ENCODE measurements at places on chromosomes 3 and 15.

GRCh38 chr3:194287374-194287773 is 63.8 kb downstream of the CPN2 start:
- no peak for DNase-seq

DNA sequence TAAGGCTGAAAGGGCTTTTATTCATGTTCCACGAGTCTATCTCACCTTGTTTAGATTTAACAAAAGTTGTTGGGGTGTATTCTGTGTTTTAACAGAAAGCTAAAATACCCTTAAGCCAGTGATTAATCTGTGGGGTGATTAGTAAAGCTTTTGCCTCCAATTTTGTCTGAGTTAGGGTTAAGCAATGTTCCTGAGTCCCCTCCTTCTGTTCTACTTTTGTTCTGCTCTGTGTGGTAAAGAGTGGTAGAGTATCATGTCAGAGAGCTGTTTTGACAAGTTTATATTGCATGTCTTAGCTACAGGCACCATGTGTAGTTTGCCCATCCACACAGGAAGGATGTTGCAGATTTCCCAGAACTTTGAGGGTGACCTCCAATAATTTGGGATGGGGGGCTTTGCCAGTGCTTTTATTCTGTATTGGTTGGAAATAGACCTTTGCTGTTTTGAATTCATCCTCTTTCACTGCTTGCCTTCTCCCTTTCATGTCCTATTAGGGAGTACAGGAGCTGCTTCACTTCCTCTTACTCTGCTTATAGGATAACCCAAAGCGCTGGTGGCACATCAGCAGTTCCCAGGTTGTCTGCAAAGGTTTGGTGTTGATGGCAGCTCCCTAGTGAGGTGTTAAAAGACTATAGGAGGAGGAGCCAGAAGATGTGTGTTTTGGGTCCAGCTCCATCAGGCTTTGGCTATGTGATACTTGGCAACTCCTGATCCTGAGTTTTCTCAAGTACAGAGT is 7.4 kb downstream of the PDE8A start:
- DNase-seq = no peak

DNA sequence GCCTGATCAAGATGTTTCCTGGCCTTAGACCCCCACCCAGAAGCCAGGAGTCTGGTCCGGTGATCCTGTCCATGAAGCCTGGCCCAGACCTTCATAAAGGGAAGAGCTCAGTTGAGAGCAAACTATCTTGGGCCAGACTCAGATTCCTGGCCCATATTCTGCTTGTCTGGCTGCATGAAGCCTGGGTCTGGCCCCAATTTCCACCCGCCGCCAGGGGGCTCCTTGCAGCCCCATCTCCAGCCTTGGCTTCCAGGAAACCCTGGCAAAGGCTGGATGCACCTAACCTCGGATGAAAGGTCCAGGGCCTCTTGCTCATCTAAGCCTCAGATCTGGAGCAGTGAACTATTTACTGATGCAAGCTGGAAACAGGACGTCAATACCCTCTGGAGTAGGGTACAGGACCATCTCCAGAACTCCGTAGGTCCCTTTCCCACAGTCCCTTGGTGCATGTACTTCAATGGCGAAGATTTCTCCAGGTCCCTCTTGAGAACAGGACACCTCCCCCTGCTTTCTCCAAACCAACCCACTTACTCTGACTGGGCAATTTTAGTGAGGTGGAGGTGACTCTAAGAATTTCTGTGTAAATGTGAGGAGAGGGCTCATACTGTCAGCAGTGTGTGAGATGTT is 5.6 kb downstream of the FOXL2 start:
- no peak for DNase-seq

DNA sequence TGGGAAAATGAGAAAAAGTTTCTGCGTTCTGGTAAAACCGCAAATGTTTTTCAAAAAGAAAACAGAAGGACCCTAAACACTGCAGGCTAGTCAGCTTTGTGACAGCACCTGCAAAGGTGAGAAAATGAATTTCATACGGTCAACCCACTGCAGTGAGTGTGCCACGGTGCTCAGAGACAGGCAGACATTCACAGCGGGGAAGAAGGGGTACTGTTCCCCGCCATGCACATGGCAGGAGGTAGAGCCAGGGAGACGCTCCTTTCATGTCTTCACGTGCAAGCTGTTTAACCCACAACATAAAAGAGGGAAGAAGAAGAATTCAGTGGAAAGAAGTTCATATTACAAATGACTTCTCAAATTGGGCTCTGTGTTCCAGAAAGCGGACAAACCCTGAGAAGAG is 109.5 kb downstream of the SEC22A start:
- DNase-seq = no peak

GRCh38 chr15:57485869-57486268 is 105.8 kb upstream of the MYZAP start:
- DNase-seq = peak; percentile 78

DNA sequence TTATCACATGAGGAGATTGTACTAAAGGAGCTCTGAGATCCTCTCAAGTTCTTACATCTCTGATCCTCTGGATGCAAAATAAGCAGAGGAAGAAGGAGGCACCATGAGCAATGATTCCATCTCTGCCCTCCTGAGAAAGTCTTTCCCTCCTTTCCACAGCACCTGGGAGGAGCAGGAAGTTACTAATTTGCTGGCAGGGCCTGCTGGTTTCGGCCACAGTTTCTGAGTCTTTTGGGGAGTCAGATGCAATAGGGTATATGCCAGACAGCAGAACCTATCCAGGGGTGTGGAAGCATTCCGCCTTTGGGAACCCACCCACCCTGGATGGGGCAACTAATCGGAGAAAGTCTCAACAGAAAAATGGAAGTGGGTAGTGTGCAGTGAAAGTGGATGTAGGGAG is 38.5 kb upstream of the SPTSSB start:
- no peak for DNase-seq

- no peak for DNase-seq
Measured at GRCh38 chr3:122374034-122374433, 9.0 kb downstream of the MIX23 start.

- no peak for DNase-seq
Measured at GRCh38 chr15:65258375-65259262, 28.1 kb downstream of the PARP16 start.

DNA sequence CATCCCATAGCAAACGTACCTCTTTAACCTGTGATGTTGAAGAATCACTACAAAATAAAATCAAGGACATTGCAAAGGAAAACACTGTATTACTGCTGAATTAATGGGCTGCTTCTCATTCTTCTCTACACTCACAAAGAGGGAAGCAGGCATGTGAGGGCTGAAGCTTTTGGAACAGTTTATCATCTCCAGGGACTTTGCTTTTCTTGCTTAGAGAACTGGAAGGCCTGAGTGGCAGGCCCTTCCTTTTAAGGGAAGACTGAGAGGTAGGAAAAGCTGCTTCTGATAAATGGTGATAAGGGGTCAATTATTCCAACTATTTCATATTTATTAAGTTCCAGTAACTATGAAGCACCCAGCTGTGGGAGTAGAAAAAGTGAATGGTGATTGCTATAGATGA is 649.6 kb downstream of the NTRK3 start:
- no peak for DNase-seq

DNA sequence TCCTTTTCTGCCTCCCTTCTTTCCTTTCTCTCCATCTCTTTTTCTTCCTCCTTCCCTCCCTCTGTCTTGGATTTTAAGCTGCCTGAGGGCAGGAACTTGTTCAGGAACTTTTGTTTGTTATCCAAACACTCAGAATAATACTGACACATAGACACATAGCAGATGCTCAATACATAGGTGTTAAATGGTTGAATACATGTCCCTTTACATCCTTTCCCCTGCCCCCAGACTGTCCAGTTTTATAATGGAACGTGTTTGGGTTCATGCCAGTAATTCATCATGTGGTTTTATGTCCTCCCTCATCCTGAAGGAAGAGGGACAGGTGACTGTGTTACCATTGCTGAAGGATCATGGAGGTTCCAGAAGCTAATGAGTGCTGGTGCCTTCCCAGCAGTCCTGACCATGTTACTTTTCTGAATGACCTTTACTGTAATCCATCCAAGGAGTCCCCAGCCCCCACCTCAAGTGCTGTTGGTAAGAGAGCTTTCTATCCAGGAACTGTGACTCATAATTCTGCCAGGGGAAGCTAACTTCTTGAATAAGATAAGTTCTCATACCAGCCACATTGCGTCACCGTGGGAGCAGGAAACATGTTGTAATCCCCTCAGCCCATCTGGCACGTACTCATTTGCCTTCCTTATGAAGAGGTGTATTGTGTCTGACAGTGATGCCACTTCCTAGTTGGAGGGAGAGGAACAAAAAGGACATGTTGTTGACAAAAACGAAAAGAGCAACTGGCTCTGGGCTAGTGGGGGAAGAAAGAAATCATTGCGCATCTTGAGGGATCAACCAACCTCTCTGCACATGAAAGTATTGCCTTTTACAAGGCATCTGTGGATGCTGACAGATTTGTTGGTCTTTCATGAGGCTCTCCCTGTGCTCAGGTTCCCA is 52.4 kb downstream of the IL1RAP start:
- peak; percentile 100 for DNase-seq

GRCh38 chr3:82082796-82083195 is 321.4 kb upstream of the GBE1 start:
- DNase-seq = no peak

GRCh38 chr3:12014613-12015012 is 10.4 kb downstream of the SYN2 start:
- no peak for DNase-seq

DNA sequence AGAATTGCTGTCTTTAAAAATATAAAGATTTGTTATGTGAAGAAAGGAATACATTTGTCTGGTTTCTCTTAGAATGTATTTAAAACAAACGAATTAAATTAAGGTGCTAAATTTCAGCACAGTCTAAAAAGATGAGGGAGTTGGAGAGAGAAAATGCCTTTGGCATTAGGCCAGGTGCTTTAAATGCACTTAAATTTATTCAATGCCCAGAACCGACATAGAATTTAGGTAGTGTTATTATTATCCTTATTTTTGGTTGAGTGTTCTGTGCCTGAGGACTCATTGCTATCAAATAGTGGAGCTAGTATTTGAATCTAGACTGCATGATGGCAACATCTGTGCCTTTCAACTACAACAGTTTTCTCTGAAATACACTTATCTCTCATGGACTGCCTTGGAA is 287.5 kb downstream of the RBMS3 start:
- DNase-seq = no peak

- DNase-seq = no peak
Measured at GRCh38 chr3:15612001-15612400, 10.5 kb downstream of the BTD start.

DNA sequence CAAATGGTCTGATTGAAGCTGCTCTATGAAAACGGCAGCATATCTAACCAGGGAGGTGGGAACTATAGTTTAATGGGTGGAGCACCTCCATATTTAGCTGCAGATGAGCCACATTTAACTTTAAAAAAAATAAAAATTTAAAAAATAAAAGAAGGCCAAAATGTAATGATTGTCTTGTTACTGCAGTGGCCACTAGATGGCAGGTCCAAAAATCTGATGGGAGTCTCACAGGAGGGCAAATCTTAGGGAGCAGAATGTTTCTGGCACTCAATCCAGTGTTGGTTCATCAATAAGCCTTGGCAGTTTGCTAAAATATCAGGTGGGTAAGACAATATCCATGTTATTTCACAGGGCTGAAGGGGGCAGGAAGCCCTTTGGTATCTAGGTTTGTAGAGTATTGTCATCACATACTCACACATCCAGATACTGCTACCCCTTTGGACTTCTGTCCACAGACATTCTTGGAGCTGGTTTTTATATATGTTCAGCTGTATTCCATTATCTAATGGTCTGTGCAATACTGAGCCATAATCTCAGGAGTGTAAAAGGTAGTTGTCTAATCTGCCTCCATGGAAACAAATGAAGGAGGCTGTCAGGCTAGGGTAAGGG is 233.3 kb downstream of the TIGIT start:
- no peak for DNase-seq

GRCh38 chr3:114464548-114464947 is 170.7 kb downstream of the TIGIT start:
- DNase-seq = no peak

DNA sequence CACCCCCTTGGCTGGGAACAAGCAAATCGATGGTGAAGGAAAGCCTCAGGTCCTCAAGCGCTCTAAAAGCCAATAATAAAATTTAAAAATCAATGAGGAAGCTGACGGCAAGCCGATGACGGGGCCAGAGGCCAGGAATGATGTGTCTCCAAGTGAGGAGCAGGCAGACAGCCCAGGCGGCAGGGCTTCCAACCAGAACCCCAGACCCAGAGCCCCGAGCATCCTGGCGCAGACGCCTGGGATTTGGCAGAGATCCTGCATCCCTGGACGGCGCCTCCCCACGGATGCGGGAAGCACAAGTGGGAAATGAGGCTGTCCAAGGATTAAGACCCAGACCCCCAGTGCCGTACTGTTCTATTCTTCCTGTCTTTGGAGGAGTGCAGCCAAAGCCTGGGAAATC is 123.0 kb upstream of the PROK2 start:
- DNase-seq = no peak
